8988T (cell line): ENCODE measurements at places on chromosomes 11 and 22.

- DNase-seq: no peak
Measured at GRCh38 chr22:31451709-31452571, 37.7 kb downstream of the EIF4ENIF1 start.

DNA sequence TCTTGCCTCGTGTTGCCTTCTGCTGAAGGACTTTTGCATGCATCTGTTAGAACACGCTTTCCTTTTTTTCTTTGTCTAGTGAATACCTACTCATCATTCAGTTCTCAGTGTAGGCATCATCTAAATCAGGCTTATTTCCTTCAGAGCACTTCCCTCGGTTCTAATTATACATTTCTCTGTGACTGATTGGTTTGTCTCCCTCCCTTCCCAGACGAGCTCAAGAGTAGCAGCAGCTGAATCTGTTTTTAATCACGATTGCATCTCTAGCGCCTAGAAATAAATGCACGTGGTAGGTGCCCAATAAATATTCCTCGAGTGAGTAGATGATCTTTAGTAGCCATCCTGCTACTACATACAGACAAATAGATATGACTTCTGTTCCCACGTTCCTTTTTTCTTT is 6.3 kb downstream of the CEP164 start:
- DNase-seq: no peak

DNA sequence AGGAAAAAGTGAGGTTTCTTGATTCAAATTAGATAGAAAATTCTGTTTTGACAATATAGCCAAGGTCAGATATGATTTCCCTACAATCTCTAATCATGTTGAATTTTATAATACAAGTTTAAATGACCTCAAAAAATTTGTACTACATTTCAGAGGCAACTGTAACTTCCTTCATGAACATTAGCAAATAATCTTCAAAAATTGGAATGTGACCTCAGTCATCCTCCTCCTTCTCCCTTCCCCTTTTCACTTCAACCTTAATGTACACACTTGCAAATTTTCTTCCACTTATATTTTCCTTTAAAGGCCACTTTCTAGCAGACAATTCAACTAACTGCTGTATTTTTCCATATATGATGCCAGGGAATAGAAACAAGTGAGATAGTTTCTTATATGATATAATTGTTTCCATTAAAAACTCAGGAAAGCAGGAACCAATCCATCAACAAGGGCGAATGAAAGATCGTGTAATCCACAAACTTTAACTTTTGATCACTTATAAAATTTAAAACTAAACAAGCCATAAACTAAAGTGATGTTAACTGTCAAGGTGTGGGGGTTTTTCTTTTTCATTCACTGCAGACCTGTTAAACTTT is 60.3 kb downstream of the MAML2 start:
- DNase-seq: no peak

GRCh38 chr22:31346255-31346732 is at the start of gene PATZ1:
TSS of gene PATZ1 (minus strand) at chr22:31346346. CDS start at chr22:31345602, 744 bp downstream.
- DNase-seq: peak; percentile 79

DNA sequence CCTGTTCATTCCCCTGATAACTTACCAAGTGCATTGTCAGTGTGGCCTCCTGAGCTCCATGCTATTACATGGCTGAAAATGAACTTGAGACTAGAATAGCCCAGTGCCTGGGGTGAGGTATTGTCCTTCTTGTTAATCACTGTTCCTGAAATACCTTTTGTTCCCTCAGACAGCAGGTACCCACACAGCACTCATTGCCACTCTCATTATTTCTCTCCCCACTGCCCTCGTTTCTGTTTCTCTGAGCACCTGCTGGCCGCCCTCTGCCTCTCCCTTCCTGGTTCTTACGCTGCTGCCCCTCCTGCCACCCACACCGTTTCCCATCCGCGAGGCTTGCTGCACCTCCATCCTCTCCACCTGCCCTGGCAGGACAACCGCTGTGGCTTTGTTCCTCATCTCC is 36.9 kb upstream of the RAB1B start:
- no peak for DNase-seq

DNA sequence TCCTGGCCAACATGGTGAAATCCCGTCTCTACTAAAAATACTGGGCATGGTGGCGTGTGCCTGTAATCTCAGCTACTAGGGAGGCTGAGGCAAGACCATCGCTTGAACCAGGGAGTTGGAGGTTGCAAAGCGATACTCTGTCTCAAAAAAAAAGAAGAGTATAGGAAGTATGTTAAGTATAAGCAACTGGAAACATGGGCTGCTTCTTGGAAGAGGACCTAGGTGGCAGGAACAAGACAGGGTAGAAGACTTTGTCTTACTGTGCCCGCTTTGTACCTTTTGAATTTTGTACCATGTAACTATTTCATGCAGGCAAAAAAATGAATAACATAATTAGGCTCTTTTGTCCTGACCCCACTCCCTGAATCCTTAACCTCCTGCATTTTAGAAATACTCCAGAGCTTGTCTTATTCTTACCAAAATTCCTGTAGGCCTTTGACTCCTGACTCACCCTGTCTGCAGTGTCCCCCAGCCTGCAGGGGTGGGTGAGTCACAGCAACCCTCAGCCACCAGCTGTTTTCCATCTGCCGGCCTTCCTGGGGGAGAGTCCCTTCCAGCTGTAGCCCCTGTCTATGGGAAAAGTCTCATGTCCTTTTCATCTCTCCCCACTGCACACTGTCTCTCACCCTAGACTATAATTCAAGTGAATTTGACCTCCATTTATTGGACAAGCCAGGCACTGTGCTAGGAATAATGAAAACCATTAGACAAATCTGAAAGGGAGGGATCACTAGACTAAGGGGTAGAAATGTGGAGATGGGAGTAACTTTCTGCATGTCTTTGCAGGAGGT is 41.8 kb downstream of the TXN2 start:
- peak; percentile 68 for DNase-seq

DNA sequence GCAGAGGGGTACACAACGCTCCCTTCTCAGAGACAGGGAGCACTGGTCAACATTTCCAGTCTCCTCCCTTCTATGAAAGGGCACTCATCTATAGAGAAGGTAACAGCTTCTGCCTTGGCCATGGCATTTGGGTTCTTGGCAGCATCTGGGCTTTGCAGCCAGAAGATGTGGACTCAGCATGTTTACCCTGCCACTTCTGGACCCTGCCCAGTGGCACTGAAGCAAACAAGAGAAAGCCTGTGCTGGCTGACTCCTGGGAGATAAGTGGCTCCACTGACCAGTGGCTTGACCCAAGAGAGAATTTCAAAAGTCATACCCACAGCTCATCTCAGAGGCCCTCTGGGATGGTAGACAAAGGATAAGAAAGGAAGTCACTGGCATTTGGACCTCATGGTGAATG is 8.0 kb downstream of the CSNK2A3 start:
- no peak for DNase-seq

GRCh38 chr22:23591201-23591791 is 11.2 kb upstream of the IGLL1 start:
- DNase-seq: peak; percentile 61
